ENCODE measurements at places on chromosomes 11 and 22.

GRCh38 chr11:1728301-1728700, 22.1 kb downstream of the IFITM10 start:
- DNase-seq, result no peak

DNA sequence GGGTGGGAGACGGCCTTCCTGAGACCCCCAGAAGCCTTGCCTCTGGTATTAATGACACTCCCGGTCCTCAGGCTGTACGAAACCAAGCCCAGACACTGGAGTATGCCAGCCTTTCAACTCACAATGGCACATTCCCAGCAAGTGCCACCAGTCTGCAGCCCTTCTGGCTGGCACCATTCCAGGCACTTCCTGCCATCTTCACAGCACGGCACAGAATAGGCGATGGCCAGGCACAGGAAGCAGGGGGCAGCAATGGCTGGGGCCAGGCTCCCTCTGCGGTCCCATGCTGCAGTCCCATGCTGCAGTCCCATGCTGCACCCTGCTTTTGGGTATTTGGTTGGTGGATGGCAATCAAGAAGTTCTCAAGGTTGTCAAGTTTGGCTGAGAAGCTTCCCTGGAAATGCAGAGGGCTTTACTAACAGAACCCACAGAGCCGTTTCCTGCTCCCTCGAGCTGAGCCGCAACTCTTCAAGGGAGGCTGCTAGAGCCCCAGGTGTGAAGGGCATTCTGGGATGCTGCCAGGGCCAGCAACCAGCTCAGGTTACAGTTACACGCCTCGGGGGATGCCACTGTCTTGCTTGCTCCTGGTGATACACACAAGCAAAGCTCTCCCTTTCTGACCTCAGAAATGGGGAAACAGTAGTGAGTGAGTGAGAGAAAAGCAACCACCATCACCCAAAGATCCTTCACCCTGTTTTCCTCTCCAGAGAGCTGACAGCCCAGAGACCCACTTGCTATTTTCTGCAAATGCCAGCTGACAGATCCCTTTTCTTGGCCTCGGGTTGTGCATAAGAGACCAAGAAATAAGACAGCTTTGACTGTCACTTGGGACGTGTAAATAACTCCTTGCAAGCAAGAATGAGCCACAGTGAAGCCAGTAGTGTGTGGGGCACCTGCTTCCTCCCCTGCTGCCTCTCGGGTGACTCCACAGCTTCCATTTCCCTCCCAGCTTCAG, 23.9 kb downstream of the LRFN4 start:
- DNase-seq, result peak; percentile 31

DNA sequence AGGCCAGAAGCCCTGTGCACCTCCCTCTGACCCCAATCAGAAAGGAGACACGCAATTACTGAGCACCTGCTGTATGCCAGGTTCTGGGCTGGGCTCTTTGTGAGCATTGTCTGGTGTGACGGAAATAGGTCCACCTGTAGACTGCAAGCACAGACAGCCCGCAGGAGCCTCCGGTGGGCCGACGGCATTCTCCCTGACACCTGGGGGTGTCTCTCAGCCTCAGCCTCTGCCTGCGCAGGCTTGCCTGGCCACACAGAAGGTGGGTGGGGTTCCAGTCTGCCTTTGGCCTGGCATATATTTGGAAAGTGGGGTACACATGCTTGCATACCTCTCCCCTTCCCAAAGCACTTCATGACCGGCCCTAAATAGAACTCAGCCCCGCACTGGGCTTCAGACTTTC, 129.3 kb downstream of the BUD13 start:
- no peak for DNase-seq

DNA sequence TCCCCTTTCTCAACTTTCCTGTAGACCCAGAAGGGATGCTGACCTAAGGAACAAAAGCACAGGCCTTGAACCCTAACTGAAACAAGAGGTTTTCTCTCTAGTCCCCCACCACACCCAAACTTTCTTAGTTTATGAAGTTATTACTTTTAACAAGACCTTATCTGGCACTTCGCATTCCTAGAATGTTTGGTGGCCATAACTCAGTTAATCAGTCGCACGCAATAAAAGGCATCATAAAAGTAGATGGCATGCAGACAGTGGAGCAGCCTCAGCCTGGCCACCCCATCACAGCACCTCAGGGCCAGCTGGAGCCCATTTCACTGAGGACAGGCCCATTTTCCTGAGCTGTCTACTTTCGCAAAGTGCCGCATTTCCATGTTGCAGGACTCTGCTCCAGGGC, 301.9 kb downstream of the OPCML start:
- no peak for DNase-seq

DNA sequence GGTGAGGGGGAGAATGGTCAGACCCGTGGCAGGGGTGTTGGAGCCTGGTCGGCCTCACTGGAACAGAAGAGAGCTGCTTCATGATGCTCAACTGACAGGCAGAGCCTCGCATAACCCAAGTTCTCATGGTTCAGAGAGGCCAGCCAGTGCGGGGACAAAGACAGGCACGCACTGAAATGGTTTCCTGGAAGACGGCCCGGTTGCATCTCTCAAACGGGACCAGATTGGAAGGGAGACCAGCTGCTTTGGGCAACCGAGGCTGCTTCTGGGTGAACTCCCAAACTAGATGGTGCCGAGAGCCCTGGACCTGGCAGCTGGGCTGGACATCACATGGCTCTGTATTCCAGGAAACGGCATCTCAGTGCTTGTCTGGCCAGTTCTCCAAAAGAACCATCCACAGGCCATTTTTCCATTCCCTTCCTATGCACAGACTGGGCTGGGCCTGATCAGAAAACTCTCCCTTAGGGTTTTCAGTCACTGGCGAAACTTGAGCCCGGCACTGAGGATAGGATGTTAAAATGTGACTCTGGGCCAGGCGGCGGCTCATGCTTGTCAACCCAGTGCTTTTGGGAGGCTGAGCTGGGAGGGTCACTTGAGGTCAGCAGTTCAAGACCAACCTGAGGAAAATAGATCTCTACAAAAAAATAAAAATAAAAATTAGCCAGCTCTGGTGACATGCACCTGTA, 80.1 kb upstream of the PRODH start:
- DNase-seq, result no peak

- DNase-seq, result no peak
Observed at GRCh38 chr11:113179181-113179704, 135.1 kb upstream of the TTC12 start.

DNA sequence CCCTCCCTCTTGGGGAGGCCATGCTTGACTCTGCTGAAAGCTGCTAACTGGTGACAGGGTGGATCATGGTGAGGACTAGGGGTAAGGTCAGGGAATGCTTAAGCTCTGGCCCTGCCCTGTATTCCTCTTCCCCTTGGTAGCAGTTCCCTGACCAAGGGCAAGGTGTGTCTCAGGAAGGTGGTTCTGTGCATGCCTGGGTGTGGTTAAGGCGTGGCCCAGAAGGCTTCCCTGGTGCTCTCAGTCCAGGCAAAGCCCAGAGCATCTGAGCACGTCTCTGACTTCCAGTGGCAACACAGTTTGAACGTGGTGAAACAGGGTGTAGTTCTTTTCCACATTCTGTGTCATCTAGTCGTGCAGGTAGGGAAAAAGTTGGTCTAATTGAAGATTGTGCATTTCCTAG, 53.1 kb upstream of the HORMAD2 start:
- DNase-seq, result no peak

DNA sequence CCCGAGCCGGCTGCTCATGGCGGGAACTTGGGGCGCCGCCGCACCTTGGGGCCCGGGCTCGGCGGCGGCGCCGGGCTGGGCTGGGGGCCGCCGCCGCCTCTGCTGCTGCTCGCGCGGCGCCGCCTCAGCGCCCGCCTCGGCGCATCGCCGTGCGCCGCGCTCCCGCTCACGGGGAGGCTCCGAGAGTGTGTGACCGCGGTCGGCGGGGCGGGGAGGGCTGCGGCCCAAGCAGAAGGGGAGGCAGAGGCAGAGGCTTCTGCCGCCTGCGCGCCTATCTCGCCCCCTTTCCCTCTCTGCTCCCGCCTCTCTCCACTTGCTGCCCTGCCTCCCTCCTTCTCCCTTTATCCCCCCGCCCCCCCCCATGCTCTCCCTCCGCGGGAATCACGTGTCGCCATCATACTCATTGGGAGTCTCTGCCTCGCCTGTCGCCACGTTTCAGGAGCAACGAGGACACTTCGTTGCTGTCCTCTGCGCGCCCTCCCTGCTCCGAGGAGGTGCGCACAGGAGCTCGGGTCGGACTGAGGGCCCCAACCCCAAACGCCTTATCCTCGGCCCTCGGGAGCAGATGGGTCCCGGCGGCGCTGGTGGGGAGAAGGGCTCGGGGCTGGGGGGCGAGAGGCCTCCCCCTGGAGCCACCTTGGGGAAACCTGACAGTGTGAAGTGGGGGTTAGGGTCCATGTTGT, at the start of gene GUCY1A2:
GUCY1A2 (minus strand) TSS at position 258 of the 683 bp plus-strand sequence. CDS start 421 bp downstream, outside the sequence.
- peak; percentile 41 for DNase-seq

DNA sequence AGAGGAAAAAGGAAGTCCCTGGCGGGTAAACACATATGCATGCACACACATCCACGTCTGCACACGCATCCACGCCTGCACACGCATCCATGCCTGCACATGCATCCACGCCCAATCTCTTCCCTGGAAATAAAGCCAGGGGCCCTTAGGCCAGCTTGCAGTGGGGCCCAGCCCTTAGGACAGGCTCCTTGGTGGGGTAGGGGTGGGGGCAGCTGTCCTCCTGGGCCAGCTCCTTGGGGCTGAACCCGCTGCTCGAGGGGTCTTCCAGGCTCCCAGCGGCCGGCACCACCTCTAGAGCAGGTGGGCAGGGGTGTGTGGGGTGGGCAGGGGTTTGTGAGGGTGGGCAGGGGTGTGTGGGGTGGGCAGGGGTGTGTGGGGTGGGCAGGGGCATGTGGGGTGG, 1.9 kb downstream of the C11orf21 start:
- DNase-seq, result no peak

Measured in foreskin fibroblast (primary cell).